NCI-H1105 (cell line): ENCODE measurements at places on chromosomes 13 and 19.

GRCh38 chr13:39016787-39017186 is 21.1 kb downstream of the PROSER1 start:
- DNase-seq = no peak

- DNase-seq = no peak
Observed at GRCh38 chr13:113063091-113063491, 42.5 kb upstream of the F7 start.

- no peak for DNase-seq
Observed at GRCh38 chr19:39470724-39471339, 9.8 kb upstream of the TIMM50 start.

DNA sequence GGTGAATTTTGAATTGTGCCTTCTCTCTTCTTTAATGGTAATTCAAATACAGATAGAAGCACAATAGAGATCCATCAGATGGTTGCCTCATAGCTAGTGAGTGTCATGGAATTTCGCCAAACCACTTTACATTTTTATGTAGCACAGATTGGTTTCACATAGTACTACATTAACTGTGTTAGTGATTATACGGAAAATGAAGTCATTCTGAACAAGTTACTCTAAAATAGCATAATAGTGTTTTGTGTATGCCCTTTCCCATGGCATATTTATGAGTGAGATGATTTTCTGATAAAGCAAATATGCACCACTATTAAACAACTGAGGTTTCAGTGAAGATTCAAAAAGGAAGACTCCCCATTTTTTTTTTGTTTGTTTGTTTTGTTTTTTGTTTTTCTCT is 1623.5 kb downstream of the PCDH9 start:
- DNase-seq = no peak

- DNase-seq = no peak
Observed at GRCh38 chr13:61276401-61276800, 139.2 kb downstream of the PCDH20 start.

GRCh38 chr13:20416223-20416745 is 109.4 kb downstream of the CRYL1 start:
- DNase-seq = no peak

DNA sequence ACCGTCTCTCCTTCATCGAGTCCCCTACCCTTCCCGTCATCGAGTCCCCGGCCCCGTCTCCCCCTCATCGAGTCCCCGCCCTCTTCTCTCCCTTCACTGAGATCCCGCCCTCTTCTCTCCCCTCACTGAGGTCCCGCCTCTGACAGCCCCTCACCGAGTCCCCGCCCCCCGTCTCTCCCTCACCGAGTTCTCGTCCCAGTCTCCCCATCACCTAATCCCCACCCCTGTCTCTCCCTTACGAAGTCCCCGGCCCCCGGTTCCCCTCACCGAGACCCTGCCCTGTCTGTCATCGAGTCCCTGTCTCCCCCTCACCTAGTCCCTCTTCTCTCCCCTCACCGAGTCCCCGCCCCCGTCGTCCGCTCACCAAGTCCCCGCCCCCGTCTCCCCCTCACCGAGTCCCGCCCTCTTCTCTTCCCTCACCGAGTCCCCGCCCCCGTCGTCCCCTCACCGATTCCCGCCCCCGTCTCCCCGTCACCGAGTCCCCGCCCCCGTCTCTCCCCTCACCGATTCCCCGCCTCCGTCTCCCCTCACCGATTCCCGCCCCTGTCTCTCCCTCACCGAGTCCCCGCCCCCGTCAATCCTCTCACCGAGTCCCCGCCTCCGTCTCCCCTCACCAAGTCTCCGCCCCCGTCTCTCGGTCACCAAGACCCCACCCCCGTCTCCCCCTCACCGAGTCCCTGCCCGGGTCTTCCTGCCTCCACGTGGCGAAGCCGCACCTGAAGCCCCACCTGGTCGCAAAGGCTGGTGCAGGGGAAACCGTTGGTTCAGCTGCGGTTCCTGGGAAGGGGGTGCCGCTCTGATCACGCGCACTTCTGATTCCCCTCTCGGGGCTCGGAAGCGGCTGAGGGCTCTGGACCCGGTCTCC is 23.9 kb upstream of the ZNF846 start:
- peak; percentile 84 for DNase-seq

GRCh38 chr19:536881-537404 is 5.4 kb downstream of the CDC34 start:
- DNase-seq = no peak

GRCh38 chr13:23087880-23088279 is 92.9 kb upstream of the SGCG start:
- no peak for DNase-seq

GRCh38 chr19:5075597-5075996 is 106.7 kb downstream of the KDM4B start:
- DNase-seq = no peak

DNA sequence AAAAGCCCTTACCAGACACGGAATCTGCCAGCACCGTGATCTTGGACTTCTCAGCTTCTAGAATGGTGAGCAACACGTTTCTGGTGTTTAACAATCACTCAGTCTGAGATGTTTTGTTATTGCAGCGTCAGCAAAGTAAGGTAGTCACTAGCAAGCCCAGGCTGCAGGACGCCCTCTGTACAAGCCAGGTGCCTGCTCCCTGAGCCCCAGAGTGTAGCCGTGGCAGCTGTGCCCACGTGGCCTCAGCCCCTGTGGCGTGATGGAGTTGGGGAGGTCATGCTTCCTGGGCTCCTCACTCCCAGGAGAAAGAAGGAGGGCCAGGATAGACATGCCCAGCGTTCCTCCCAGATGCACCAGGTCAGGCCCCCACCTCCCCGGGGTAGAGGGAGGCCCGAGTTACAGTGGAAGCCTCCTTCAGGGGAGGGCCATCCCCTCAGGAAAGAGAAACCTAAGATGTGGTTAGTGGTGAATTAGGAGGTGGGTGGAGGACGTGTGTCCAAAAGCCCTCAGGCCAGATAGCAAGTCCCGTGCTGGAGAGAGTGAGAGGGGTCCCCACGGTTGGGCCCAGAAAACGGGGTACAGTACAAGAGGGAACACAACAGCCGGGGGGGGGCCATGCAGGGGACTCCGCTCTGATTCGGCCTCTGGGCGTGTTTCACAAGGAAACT is 169.6 kb upstream of the SOX1 start:
- DNase-seq = no peak

DNA sequence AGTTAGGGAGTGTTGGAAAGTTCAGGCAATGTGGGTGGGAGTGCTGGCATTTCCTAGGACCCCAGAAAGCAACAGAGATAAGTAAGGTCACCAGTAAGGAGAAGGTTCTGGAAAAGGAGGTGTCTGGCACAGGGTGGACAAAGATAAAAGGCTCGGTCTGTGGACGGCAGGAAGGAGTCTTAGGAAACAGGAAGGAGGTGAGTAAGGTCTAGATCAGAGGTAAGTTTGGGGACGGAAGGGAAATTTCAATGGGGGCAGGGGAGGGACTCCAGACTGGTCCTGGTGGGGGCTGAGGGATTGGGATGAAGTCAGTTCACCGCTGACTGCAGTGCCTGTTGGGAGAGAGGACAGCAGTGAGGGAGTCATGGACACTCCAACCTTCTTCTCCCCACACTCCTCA is 7.8 kb upstream of the OPA3 start:
- no peak for DNase-seq

DNA sequence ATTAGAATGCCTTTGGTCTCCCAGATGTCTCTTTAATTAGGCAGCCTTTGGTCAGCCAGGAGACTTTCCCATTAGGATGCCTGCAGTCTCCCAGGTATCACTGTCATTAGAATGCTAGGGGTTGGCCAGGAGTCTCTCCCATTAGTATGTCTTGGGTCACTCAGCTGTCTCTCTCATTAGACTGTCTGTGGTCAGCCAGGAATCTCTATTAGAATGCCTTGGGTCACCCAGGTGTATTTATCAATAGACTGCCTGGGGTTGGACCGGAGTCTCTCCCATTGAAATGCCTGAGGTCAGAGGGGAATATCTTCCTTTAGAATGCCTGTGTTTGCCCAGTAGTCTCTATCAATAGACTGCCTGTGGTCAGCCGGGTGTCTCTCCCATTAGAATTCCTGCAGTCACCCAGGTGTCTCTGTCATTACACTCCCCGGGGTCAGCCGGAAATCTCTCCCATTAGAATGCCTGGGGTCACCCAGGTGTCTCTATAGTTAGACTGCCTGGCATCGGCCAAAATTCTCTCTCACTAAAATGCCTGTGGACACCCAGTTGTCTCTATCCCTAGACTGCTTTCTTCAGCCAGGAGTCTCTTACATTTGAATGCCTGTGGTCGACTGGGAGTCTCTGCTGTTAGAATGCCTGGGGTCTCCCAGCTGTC is 1460.3 kb downstream of the UQCRFS1 start:
- no peak for DNase-seq

DNA sequence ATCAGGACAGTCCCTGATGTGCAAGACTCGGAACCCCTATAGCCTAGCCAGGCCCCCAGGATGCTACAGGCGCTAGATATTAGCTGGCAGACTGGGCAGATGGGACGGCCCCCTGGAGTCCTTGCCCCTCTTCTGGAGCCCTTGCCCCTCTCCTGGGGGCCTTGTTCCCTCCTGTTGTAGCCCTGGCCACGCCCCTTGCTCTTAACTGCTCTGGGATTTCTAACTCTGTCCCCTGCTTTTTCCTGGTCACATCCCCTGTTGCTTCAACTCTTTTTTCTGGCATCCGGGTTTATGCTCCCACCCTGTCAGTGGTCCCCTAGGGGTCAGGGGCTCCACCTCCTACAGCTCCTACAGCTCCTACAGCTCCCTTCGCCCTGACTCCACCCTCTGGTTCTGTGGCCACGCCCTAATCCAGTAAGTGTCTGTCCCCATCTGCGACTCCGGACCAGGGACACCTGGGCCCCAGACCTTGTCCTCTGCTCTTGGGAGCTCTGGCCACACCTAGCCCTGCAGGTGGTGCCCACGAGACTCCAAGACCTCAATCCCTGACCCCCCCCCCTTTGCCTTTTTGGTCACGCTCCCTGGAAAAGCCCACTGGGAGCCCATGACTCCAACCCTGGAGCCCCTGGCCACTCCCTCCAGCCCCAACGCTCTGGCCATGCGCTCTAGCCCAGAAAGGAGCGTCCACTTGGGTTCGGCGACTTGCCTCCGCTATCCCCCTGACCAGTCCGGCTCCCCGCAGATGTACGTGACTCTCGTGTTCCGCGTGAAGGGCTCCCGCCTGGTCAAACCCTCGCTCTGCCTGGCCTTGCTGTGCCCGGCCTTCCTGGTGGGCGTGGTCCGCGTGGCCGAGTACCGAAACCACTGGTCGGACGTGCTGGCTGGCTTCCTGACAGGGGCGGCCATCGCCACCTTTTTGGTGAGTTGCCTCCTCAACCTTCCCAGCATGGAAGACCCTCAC is 6.8 kb downstream of the PLPPR2 start:
- no peak for DNase-seq

GRCh38 chr19:56105090-56105701 is 15.9 kb downstream of the ZNF787 start:
- DNase-seq = peak; percentile 76
